ENCODE measurements at places on chromosomes 5 and 9.

DNA sequence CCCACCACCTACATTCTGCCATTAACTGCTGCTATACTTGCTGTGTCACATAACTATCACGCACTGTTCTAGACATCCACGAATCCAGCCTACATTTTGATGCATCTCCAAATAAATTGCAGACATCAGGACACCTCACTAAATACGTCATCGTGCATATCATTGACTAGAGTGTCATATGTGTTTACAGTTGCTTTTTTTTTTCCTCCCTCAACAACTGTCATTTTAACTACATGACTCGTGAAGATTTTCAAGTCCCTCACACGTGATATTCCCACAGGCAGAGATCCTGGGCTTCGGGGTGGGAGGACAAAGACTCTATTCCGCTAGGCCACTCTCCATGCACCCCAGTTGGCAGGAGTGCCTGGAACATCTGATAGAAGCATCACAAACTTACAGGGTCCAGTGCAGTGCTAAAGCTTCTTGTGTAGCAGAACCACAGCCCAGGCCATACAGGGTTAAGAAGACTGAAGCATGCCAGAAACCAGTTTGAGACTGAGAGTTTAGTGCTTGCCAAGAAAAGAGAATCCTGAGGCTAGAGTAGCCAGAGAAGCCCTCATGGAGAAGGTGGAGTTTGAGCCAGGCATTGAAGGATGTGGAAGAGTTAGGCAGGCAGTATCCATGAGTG is 1.1 kb downstream of the PCYOX1L start:
- DNase-seq, result no peak

GRCh38 chr5:41112486-41113455 is 41.6 kb upstream of the MROH2B start:
- peak; percentile 63 for DNase-seq

DNA sequence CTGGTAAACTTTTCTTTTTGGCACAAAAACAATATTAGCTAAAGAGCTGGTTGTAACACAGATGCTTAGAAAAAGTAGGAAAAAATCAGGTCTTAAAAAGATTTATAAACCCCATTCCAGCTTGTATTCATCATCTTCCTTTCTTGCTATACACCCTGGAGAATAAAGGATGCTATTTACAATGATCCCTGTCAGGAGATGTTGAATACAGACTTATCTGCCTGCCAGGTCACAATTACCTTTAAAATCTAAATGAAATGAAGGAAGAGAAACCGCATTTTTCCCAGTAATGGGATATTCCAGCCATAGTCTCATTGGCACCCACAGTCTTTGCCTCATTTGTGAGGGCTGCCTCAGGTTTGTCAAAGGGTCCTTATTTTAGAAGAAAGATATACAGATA is 394.1 kb upstream of the WWC1 start:
- DNase-seq, result no peak

DNA sequence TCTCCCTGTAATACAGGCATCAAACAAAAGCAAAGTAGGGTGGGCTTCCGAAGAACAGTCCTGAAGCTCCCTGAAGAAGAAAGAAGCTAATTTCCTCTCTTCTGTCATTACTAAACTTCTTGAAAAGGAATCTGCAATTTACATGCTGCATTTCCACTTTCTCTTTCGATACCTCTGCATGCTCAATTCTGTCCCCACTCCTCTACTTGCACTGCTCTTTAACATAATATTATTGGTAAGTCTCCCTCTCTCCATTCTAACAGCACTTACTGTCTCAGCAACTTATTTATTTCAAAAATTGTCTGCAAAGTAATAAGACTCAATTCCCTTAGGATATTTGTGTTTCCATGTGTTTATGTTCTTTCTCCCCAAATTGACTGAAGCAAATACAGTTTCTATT is 3.9 kb upstream of the PLPP1 start:
- no peak for DNase-seq

- no peak for DNase-seq
These were observed 20.5 kb upstream of the CCL28 start for GRCh38 chr5:43432486-43433375.

GRCh38 chr5:77390795-77391194 is 101.3 kb downstream of the WDR41 start:
- no peak for DNase-seq

DNA sequence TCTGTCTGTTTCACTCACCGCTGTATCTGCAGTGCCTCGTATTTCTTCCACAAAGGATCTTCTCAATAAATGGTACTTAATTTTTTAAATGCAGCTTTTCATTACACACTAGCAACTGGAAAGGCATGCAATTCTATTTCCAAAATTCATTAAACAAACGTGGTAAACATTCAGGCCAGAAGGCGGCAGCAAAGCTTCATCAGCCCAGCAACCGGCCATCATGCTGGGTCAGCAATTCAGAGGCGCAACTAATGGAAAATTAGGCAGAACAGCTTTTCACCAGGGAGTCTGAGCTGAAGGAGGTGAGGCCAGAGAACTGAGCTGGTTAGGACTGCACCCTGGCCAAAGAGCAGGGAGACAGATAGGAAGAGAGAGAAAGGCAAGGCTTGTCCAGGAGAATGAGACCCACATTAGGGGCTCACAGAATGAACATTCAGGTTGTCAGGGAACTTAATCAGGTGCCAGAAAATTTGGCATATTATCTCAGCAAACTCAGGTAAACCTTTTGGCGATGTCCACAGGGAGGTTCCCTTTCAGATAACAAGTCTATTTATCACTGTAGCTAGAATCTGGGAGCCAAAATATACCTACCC is 17.7 kb upstream of the RNF180 start:
- DNase-seq, result peak; percentile 73

- DNase-seq, result peak; percentile 29
These were observed 29.3 kb upstream of the UNC5A start for GRCh38 chr5:176781054-176781375.

DNA sequence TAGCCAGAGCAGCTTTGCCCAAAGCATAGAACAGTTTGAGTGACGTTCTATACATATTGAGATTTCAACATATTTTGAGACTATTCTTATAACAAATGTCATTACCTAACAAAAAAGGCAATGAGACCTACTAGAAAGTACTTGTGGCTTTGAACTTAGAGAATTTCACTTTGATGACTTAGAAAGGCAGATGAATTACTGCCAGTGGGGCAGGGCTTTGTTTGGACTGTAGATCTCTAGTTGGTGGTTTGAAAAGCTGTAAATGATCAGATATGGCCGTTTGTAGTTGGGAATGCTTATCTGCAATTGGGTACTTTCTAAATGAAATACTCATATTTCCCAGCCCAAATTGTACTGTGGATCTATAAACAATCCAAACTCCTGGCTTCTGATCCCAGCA is 28.1 kb downstream of the SOX30 start:
- DNase-seq, result no peak

DNA sequence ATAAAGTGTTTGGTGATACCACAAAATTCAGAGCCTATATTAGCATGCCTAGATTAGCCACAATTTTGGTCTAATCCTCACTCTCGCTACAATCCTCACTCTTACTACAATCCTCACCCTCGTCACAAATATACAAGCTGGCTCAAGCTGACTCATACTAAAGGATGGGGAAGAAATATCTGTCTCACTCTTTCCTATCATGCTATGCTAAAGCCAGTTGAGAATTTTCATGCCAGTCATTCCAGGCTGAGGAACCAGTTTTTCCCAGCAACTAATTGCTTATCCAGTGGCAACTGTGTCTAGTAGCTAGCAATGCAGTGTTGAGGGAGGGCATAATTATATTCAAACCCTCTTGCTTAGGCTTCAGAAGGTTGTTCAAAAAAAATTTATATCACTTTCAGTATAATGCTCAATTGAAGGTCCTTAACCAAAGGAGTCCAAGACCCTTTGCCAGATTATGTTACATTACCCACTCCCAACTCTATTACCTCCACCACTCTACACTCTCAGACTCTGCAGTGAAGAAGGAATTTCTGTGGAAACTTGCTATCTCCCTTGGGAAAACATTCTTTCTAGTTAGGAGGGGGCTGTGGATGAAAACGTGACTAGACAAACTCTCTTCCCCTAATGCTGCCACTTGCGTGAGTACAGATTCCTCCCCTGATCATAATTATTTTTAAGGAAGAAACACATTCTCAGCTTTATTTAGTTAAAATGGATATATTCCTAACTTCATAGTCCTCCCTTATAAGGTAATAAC is 810.3 kb upstream of the ACO1 start:
- DNase-seq, result no peak

GRCh38 chr9:135898634-135899407 is 8.5 kb downstream of the CAMSAP1 start:
- no peak for DNase-seq

DNA sequence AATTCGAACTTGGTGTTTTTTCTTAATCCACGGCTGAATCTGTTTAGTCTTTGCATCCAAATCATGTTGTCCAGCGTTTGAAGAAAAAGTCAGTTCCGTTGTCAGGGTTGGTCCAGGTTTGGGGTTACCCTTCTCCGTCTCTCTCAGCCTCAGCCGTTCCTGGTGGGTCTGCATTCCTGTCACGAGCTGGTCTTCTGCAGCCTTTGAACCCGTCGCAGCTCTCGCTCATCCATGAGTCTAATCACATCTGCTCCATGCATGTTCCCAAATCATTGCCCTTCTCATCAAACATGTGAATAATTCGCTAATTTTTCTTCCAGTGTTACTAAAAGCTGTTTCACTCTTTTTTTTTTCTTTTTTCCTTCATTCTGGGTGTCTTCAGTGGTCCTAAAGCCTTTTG is 39.0 kb upstream of the EXOC3 start:
- peak; percentile 28 for DNase-seq

- no peak for DNase-seq
These were observed 337.5 kb upstream of the MSX2 start for GRCh38 chr5:174386846-174387245.

DNA sequence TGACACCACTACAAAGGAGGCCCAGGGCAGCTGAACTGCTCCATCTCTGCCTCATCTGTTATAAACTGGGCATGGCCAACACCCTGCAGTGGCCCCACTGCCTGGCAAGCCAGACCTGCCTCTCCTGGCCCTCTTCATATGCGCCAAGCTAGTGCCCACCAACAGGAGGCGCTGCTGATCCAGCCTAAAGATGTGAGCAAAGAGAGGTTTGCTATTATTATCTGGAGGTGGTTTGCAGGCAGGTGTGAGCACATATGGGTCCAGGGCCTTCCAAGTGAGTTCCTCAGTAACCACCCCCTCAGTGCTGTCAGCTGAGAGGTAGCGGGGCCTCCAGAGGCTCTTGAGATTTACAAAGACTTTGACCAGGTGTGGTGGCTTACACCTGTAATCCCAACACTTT is 232.2 kb downstream of the SYK start:
- DNase-seq, result no peak

GRCh38 chr9:136347472-136348256 is 15.9 kb downstream of the DNLZ start:
- no peak for DNase-seq

GRCh38 chr5:86968301-86968753 is 299.4 kb upstream of the RASA1 start:
- no peak for DNase-seq

DNA sequence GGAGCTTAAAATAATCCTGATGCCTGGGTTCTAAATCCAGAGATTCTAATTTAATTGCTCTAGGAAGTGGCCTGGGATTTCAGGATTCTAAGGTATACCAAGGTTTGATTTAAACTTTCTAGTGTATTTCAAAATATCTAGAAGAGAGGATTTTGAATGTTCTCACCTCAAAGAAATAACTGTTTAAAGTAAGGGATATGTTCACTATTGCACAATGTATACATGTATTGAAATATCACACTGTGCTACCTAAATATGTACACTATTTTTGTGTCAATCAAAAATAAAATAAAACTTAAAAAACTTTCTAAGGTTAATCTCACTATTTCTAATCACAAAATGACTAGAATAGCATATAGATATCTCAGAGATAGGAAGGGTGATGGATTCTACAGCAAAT is 34.0 kb downstream of the TNFSF8 start:
- DNase-seq, result no peak

- DNase-seq, result peak; percentile 58
These were observed 57.7 kb upstream of the RNU6ATAC start for GRCh38 chr9:134222018-134222573.

DNA sequence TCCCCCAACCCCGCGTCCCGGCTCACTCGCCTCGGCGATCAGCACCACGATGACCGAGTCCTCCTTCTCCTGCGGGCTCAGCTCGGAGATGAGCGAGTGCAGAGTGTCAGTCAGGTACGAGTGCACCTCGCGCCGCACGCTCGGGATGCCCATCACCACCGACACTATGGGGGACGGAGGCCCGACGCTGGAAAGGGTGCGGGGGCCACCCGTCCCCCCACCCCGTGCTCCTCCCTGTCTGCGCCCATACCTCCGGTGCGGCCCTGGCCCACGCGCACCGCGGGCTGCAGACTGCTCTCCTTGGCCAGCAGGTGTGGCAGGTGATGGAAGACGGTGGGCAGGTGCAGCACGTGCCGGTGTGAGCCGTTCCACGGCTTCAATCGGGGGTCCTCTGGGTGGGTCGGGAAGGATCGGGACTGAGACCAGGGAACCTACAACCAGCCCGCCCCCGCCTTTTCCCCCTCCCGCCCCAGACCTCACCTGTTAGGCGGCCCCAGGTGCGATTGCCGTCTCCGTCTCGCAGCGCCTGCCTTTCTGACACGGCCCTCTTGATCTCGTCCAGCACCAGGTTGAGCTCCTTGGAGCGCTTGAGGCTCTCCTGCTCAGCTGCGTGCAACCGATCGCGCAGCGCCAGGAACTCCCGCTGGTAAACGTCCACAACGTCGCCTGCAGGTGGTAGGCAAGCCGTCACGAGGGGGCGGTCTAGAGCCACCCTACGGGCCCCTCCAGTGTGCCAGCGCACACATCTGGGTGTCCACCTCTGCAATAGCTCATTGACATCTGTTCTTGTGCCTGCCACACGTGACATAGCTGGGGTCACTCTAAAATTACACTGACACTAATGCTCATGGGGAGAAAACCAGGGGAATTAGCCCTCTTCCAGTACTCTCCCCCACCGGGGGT is 5.1 kb downstream of the MGAT4B start:
- peak; percentile 91 for DNase-seq

- DNase-seq, result no peak
These were observed 70.8 kb upstream of the STARD4 start for GRCh38 chr5:111582993-111583601.

GRCh38 chr5:133075572-133076536 is 24.0 kb downstream of the HSPA4 start:
- no peak for DNase-seq

DNA sequence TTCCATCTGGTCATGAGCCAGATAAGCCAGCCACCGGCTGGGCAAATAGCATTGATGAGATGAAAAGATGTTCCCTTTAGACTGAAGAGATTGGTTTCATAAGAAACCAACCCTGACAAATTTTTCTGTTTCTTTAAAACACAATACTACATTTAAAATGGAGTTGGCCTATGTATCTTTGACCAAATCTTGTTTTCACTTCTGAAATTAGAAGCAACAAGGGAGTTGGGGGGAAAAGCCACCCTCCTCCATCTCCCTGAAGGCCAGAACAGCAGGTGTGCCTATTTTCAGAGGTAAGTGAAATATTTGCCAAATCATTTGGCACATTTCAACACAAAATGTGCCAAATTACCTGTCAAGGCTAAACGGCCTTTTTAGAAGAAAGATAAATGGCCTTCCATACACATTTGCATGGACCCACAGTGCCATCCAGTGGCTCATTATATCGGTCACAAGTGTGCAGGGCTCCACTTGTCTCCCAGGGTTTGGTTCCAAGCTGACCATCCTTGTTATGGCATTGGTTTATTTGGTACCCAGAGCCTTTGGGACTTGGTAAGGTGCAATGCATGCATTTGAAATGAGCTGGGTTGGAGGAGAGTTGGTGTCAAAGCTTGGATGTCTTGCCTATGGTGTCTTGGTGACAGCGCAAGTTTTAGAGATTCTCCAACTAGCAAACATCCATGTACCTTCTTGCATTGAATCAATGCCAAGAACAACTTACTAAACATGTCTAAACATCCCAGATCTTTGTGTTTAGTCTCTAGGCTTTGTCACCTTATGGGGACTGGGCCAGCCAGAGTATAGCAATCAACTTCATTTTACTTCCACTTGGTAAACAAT is 372.0 kb upstream of the KIF2A start:
- DNase-seq, result no peak
